Fibroblast of skin of left biceps (primary cell): ENCODE measurements at places on chromosomes 6 and 20.

GRCh38 chr20:24405810-24406209 is 63.6 kb upstream of the SYNDIG1 start:
- no peak for DNase-seq

GRCh38 chr6:24534329-24534728 is 39.6 kb downstream of the ALDH5A1 start:
- no peak for DNase-seq

GRCh38 chr20:17852323-17852722 is 116.3 kb downstream of the SNX5 start:
- no peak for DNase-seq

GRCh38 chr6:91879386-91879995 is 1292.6 kb upstream of the MAP3K7 start:
- DNase-seq = no peak

GRCh38 chr20:51488331-51488730 is 54.2 kb downstream of the NFATC2 start:
- DNase-seq = no peak

GRCh38 chr6:36594029-36594815 is at the start of gene SRSF3:
TSS of gene SRSF3 (plus strand) at chr6:36594362. CDS start at chr6:36596763, 2,401 bp downstream.
- DNase-seq = peak; percentile 95

- peak; percentile 51 for DNase-seq
These were observed 187.0 kb downstream of the HDGFL1 start for GRCh38 chr6:22756365-22756764.

GRCh38 chr6:132698608-132699007 is 15.2 kb downstream of the VNN1 start:
- no peak for DNase-seq

DNA sequence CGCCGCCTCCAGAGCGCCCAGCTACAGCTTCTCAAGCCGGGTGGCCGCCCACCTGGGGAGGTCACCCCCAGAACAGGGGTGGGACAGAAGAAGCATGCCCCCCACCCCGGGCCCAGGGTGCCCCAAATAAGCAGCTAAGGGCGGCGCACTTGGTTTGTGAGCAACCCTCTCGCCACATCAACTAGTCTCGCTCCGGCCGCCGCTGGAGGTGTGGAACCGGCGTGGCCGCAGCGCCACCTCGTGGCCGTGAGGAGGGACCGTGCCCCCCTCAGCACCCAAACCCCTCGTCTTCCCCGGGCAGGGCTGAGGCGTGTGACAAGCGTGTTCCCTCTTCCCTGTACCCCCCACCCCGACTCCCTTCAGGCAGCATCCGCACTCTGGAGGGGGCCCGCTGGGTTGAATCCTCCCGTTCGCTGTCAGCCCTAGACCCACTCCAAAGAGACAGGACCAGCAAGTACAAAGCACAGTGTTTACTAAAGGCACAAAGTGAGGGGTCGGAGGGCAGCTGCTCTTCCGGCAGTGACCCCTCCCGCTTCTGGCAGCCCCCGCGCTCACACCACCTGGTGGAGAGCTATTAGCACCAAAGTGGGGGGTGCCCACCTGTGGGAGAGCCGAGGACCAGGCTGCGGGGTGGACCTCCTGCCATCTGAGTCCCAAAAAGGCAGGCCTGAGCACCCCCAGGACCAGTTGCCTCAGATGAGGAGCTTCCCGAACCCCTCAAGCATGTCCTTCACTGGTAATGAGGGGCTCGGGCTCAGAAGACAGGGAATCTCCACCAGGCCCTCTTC is 45.4 kb downstream of the MDFI start:
- DNase-seq = no peak

GRCh38 chr6:88301888-88302768 is 136.0 kb upstream of the CNR1 start:
- DNase-seq = no peak

DNA sequence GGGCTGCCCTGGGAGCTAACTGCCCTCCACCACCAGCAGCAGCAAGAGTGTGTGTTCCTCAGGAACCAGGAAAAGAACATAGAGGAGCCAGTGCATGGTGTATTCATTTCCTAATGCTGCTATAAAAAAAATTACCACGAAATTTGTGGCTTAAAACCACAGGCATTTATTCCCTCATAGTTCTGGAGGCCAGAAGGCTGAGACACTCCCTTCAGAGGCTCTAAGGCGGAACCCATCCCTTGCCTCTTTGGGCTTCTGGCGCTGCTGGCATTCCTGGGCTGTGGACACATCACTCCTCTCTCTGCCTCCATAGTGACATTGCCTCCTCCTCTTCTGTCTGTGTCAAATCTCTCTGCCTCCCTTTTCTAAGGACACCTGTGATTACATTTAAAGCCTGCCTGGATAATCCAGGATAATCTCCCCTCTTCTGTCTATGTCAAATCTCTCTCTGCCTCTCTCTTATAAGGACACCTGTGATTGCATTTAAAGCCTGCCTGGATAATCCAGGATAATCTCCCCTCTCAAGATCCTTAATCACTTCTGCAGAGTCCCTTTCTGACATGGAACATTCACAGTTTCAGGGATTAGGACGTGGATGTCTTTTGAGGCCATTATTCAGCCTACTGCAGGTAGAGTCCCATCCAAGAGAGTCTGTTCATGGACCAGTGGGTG is 54.7 kb downstream of the NDUFAF5 start:
- DNase-seq = peak; percentile 80

DNA sequence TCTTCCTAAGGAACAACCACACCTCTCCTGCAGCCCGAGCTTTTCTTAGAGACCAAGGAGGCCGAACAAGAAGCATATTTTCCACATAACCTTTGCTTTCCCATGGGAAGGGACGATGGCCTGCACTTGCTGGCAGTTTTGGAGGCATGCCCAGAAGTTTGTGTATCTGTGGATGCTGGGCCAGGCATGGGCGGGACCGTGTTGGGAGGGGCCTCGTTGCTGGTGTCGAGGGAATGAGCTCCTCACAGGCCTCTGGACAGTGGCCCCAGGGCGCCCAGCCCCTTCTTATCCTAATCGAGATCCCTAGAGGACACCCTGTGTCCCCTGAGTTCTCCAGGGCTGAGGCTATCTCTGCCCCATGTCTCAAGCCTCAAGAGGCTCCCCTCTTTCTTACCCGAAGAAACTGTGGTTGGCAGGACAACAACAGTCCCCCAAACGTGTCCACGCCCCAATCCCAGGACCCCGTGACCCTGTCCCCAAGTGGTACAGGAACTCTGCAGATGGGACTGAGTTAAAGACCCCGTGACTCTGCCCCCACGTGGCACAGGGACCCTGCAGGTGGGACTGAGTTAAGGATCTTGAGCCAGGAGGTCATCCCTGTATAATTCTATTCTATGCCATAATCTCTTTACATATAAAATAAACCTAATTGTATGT is 99.5 kb upstream of the BHLHE23 start:
- no peak for DNase-seq

DNA sequence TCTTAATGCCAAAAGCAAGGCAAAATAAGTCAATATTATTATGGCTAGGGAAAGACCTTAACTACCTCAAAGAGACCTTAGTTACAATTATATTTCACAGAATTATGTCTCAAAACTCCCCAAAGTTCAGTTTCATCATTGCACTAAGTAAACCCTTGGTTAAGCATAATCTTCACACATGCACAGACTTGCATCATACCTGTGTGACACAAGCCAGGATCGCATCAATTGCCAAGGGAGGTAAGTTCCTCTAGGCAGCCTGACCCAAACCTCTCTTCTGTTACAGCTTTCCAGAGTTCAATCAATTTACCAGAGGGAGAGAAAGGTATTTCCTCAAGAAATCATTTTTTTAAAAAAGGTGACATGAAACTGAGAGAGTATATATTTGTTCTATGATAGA is 31.9 kb upstream of the PRSS35 start:
- no peak for DNase-seq

GRCh38 chr6:142679907-142680700 is 264.9 kb downstream of the HIVEP2 start:
- no peak for DNase-seq

DNA sequence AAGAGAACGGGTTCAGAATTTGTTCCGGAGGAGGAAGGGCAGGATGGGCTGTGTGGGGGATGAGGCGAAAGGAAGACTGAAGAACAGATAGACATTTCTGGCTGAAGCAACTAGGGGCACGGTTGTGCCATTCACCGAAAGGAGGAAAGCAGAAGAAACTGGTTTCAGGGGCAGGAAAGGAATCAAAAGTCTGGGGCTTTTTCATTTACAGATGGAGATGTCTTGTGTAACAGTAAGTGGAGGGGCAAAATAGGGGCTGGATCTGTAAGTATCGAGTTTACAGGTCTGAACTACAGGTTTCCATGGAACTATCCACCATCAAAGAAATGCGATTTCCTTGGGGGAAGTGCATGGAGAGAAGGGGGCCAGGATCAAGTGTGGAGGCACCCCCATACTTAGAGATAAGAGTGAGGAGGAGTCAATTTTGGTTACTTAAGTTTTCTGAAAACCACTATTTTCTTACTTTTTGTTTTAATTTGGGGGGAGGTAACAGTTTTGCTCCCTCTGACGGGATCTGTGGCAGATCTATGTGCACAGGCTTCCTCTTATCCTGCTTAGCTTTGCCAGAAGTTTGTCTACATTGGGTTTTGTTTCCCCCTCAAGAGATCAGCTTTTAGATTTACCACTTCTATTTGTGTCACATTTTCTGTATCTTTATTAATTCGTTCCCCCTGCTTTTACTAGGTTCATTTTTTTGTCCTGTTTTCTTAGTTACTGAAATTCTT is 120.1 kb downstream of the SLC23A2 start:
- DNase-seq = no peak
